ENCODE measurements at places on chromosomes 12 and 14.

- DNase-seq: no peak
Observed at GRCh38 chr12:13049816-13050215, 5.6 kb downstream of the FAM234B start.

DNA sequence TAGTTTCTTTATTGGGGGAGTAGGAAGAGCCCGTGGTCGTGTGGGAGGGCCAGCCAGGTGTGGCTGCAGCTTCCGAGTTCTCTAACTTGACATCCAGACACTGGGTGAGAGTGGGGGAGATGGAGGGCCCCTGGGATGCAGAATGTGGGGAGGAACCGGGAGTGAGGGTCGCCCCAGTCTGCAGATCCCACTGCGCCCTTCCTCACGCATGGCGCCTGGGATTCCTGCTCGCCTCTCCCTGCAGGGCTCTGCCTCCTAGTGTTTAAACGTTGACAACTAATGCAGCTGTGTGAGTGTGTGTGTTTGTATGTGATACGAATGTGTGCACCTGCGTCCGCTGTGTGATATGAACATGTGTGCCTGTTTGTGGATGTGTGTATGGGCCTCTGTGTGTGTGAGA is 34.6 kb downstream of the FZD10 start:
- no peak for DNase-seq

- no peak for DNase-seq
Observed at GRCh38 chr12:89501793-89502192, 22.8 kb downstream of the GALNT4 start.

- no peak for DNase-seq
Observed at GRCh38 chr14:59540852-59541251, 35.8 kb downstream of the CCDC175 start.

- no peak for DNase-seq
Observed at GRCh38 chr12:55250944-55251343, 6.5 kb downstream of the OR6C74 start.

GRCh38 chr14:74663884-74664283 is 49.0 kb downstream of the AREL1 start:
- DNase-seq: no peak

DNA sequence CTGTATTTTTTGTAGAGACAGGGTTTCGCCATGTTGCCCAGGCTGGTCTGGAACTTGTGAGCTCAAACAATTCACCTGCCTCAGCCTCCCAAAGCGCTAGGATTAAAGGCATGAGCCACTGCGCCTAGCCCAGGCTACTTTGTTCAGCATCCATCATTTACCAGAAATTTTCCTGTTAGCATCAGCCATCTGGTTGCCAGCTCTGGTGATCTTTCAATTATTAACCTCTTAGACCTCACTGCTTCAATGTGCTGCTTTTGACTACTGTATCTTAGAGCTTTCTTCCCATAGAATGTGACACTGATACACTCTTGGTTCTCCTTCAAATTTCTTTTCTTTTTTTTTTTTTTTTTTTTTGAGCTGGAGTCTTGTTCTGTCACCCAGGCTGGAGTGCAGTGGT is 5.4 kb upstream of the AMHR2 start:
- no peak for DNase-seq

DNA sequence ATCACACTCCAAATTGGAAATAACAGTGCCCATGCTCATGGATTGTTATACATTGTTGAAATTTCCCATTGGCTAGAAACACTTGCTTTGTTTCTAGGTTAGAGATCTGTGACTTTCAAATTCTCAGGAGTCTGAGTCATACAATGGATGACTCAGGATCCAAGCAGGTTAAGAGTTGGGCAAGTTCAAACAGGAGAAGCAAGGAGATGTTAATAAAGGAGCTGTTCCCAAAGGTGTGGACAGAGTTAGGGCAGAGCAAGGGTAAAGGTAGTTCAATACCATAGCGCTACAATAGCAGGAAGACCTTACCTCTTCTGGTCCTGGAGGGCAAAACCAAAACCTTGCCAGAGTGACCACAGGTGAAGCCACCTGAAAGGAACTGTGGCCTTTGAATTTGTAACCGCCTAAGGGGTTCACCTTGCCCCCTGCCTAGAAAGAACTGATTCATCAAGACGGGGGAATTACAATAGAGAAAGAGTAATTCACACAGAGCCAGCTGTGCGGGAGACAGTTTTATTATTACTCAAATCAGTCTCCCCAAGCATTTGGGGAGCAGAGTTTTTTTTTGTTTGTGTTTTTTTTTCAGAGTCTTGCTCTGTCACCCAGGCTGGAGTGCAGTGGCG is 4.2 kb upstream of the AMN1 start:
- no peak for DNase-seq

GRCh38 chr12:93536766-93537488 is 35.5 kb upstream of the SOCS2 start:
- DNase-seq: no peak

DNA sequence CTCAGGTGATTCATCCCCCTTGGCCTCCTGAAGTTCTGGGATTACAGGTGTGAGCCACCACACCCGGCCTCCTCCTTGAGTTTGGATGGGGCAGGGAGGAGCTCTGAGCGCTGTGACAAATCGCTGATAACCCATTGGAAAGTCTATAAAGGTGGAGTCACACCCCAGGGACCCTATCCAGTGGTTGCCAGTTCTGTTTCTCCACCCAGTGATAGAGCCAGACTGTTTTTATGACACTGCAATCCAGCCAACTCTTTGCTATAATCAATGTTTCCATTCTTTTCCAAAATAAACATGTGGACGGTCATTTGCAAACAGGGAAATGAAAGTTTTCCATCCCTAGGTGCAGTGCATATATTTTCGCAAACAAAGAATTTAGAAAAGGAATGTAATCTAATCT is 142.0 kb upstream of the PELI2 start:
- DNase-seq: no peak

GRCh38 chr14:45970621-45971020 is 681.0 kb downstream of the RPL10L start:
- no peak for DNase-seq
